ENCODE measurements at places on chromosomes 7 and 10.
A peak's percentile ranks its signal among the peaks of the same experiment; 100 is the strongest.

DNA sequence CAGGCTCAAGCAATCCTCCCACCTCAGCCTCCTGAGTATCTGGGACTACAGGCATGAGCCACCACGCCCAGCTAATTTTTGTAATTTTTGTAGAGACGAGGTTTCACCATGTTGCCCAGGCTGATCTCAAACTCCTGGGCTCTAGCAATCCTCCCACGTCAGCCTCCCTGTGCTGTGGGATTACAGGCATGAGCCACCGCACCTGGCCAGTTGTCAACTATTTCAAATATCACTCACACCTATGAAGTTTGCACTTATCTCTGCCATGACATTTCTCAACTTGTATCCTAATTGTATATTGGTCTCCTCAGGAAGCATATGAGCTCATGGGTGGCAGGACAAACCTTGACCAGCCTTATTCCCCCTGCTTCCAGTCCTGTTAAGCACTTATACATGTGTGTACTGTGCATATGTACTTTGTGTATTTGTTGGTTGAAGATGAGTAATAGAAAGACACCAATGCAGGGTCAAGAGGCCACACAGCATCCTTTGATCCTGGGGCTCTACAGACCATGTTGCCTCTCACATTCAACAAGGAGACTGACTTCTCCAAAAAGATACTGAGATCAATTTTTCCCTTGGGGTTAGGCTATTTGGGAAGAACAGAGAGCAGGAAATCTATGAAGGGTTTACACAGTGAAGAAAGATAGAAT is 82.2 kb downstream of the SLC16A9 start:
- H3K4me1 ChIP-seq, result peaks cover 4% of the 10 kb centered on the region
- no peak overlapping the region for H3K27ac ChIP-seq
- no peak overlapping the region for H3K4me3 ChIP-seq
- DNase-seq, result no peak
- H3K27me3 ChIP-seq, result no peaks in the 10 kb centered on the region
- no peaks in the 10 kb centered on the region for H3K36me3 ChIP-seq

DNA sequence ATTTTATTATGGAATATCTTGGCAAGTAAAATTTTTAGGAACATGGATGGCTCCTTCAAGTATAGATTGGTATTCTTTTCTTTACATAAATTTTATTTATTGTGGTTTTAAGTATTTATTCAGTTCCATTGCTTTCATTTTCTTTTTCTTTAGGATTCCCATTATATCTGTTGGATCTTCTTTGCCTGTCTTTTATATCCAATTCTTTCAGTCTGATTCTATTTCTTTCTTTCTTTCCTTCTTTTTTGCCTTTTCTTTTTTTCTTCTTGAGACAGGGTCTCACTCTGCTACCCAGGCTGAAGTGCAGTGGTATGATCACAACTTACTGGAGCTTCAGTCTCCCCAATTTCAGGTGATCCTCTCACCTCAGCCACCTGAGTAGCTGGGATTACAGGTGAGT is 74.2 kb upstream of the GLI3 start:
- DNase-seq, result no peak
- H3K36me3 ChIP-seq, result no peaks in the 10 kb centered on the region
- H3K4me3 ChIP-seq, result no peak overlapping the region
- no peak overlapping the region for H3K27ac ChIP-seq
- H3K4me1 ChIP-seq, result no peaks in the 10 kb centered on the region

GRCh38 chr7:124690840-124691239 is 74.8 kb downstream of the GPR37 start:
- DNase-seq, result no peak
- no peaks in the 10 kb centered on the region for H3K27me3 ChIP-seq
- no peaks in the 10 kb centered on the region for H3K4me1 ChIP-seq
- H3K4me3 ChIP-seq, result no peak overlapping the region

- H3K36me3 ChIP-seq, result peaks cover 32% of the 10 kb centered on the region
- no peaks in the 10 kb centered on the region for H3K4me1 ChIP-seq
- no peak overlapping the region for H3K27ac ChIP-seq
- DNase-seq, result no peak
- H3K4me3 ChIP-seq, result no peak overlapping the region
These were observed 7.2 kb downstream of the GNB2 start for GRCh38 chr7:100680576-100681271.

- no peaks in the 10 kb centered on the region for H3K4me1 ChIP-seq
- DNase-seq, result no peak
- H3K4me3 ChIP-seq, result no peak overlapping the region
- H3K36me3 ChIP-seq, result no peaks in the 10 kb centered on the region
These were observed 798.3 kb downstream of the KCNMA1 start for GRCh38 chr10:76839276-76839675.

DNA sequence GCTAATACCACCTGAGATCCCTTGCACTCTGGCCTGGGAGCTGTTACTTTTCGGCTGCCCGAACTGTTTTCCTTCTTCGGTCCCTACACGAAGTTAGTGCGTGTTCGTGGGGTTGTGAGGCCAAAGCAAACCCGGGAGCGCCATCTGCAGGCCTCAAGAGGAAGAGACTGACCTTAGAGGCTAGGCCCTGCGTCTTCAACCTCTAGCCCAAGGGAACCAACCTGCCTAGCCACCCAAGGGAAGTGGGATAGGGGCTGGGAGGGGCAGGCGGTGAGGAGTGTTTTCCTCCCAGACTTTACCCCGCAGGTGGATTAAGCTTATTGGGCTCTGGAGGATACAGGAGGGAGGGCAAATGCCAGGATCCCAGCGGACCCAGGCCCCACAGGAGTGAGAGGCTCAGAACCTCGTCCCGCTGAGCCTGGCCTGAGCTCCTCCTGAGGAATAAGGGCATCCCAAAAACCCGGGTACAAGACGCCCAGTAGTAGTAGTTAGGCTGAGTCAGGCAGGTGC is 1.7 kb upstream of the PAX2 start:
- no peak overlapping the region for H3K4me3 ChIP-seq
- H3K4me1 ChIP-seq, result no peaks in the 10 kb centered on the region
- H3K27ac ChIP-seq, result no peak overlapping the region
- H3K36me3 ChIP-seq, result no peaks in the 10 kb centered on the region

DNA sequence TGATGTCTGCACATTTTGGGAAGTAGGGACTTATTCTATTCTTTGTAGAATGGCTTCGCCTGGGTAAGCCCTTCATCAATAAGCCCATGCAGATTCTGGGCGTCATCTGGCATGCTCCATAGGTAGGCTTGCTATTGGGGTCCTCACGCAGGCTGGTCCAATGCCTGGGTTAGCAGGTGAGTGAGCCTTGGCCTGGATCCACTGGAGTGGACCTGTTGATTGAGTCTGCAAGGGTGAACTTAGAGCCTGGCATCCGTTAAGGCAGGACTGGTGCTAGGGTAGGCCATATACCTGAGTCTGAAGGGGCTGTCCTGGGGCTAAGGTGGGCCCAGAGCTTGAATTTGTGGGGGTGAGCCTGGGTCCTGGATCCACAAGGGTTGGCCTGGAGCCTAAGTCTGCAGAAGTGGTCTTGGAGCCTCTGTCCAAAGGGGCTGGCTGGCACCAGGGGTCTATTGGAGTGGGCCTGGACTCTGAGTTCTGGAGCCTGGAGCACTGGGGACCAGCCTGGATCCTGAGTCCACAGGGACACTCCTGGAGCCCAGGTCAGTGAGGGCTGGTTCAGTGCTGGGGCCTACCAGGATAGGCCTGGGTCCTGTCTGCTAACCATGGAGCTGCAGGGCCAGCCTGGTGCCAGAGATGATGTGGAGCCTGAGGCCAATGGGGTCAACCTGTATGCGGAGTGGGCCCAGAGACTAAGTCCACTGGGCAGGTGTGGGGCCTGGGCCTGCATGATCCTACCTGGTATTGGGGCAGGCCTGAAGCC is 297.7 kb downstream of the PTPRN2 start:
- H3K27ac ChIP-seq, result no peak overlapping the region
- no peaks in the 10 kb centered on the region for H3K27me3 ChIP-seq
- DNase-seq, result no peak

DNA sequence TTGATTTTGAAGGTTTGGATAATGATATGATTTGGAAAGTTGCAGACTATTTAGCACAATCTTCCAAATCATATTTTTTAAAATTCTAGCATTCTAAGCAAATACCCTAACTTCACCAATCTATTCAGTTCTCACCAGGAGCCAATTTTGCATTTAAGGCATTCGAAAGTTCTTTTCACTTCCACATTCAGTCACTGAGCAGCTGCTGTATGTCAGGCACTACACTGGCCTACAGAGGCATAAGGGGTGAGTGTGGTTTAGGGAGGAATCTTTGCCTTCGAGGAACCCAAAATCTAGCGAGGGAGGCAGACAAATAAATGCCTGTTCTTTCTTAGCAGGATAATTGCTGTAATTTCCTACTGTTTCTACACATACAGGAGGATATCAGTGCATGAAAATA is 10.7 kb upstream of the UCN3 start:
- DNase-seq, result no peak
- no peak overlapping the region for H3K27ac ChIP-seq
- no peaks in the 10 kb centered on the region for H3K4me1 ChIP-seq
- H3K36me3 ChIP-seq, result no peaks in the 10 kb centered on the region

GRCh38 chr10:31520986-31521831 is 202.2 kb downstream of the ZEB1 start:
- H3K27ac ChIP-seq, result no peak overlapping the region
- no peaks in the 10 kb centered on the region for H3K4me1 ChIP-seq
- no peak for DNase-seq
- no peaks in the 10 kb centered on the region for H3K36me3 ChIP-seq

DNA sequence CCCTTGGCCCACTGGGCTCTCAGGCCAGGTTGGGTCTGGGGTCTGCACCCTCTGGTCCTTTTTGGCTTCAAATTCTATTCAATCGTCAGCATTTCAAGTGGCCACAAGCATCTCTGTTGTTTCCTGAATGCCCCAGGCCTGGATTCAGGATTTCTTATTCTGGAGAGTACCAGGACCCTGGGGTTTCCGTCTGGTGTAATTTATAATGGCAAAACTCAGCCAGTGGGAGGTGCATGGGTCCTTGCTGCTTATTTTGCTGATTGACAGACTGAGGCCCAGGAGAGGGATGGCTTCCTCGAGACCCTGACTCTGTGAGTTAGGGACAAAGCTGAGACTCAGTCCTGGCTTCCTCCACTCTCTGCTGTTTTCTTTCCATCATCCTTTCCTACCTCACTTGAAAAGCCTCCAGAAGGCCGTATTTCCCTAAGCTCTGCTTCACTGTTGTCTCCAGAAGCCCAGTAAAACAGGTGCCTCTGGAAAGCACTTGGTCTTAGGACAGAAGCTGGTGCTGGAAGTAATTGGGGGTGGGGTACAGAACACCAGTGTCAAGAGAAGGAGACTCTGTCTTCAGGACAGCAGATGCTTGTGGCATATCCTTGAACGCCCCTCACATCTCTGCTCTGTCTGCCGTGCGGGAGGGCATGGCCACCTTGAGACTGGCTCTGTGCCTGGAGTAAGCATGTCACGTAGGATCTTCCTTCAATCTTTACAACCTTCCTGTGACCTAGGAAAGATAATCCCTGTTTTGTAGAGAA is 39.4 kb upstream of the SH2D4B start:
- no peaks in the 10 kb centered on the region for H3K27me3 ChIP-seq
- H3K4me3 ChIP-seq, result no peak overlapping the region
- H3K4me1 ChIP-seq, result peaks cover 35% of the 10 kb centered on the region
- H3K27ac ChIP-seq, result peak overlapping the region; percentile 79
- DNase-seq, result no peak
- no peaks in the 10 kb centered on the region for H3K36me3 ChIP-seq

DNA sequence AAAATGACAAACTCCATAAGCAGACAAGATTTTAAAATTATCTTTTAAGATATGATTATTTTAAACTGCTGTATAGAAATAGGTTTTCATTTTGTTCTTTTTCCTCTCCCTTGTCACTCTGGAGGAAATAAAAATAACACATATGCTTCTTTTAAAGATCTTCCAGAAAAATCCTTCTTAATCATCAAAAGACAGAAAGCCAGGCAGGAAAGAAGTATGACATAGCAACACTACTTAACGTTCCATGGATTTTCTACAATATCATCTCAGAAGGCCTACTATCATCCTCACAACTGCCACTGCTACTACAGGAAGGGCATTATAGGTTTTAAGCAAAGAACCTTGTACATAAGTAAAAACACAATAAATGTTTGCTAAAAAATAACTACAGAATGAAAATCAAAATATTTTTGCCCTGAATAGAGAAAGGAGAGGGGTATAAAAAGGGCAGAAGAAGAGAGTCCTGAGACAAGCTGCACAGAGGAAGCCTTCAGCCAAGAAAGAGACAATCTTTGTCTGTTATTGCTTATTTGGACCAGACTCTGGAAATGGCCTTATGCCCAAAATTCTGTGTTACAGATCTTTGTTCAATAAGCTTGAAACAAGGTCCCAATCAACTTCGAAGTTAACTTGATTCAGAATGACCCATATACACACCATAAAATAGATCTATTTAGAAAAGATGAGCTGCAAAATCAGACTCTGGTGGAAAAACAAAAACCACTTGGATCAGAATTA is 67.8 kb downstream of the ABI1 start:
- no peaks in the 10 kb centered on the region for H3K27me3 ChIP-seq
- no peak overlapping the region for H3K27ac ChIP-seq
- H3K4me1 ChIP-seq, result no peaks in the 10 kb centered on the region
- DNase-seq, result no peak
- H3K4me3 ChIP-seq, result no peak overlapping the region

DNA sequence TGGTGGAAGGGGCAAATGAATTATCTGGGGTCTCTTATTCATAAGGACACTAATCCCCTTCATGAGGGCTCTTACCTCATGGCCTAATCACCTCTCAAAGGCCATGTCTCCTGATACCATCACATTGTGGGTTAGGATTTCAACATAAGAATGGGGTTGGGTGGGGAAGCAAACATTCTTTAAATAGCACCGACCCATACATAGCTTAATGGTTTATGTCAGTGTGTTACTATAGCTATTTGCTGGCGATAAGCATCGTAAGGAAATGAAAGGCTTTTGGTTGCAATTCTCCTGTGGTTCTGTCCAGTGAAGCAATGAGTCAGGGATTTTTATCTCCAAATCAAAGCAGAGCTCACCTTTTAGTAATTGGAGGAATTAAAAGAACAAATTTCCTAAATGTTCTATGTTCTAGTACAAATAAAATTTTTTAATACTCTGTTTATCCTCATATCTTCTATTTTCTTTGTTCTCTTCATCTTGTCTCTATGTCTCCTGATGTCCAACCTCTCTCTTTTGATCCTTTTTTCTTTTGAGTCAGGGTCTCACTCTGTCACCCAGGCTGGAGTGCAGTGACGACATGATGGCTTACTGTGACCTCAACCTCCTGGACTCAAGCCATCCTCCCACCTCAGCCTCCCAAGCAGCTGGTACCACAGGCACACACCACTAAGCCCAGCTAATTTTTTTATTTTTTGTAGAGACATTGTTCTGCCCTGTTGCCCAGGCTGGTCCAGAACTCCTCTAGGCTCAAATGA is 57.0 kb upstream of the GLCCI1 start:
- no peak for DNase-seq
- no peaks in the 10 kb centered on the region for H3K4me1 ChIP-seq
- no peaks in the 10 kb centered on the region for H3K27me3 ChIP-seq

DNA sequence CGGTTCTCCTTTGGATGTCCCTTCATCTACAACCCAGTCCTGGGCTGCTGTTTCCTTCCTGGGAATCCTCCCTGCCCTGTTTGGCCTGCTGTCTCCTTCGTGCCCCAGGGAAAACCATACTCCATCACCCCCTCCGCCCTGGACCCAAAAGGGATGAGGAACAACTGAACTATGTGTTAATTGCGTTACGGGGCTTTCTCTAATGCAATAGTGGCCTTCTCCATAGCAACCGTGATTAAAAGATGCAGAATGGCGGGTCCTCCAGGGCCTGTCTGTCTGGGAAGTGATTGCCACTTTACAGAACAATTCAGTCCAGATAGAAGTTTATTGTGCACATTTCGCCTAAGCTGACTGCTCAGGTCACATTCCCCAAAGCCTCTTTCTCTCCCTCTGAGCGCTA is 112.0 kb upstream of the FGFR2 start:
- no peaks in the 10 kb centered on the region for H3K4me1 ChIP-seq
- no peak for DNase-seq
- H3K27me3 ChIP-seq, result no peaks in the 10 kb centered on the region
- H3K27ac ChIP-seq, result no peak overlapping the region
